ENCODE measurements at places on chromosomes 3 and 15. TPM values are rescaled to one million over a fixed set of nuclear protein-coding genes. Genes with fewer than 3 reads are reported as not detected.

Gene ZDHHC23
- 0.90 TPM for total RNA-seq

Gene CDAN1
- total RNA-seq = 4.7 TPM

Gene CPN2
- total RNA-seq = not detected

Gene CD96
- 0.28 TPM for total RNA-seq

Gene GOLGA6L10
- under 0.01 TPM for total RNA-seq

Gene SIDT1
- not detected for total RNA-seq

All from IMR-90 (cell line).